ENCODE measurements at places on chromosomes 2 and 18. TPM values are rescaled to one million over a fixed set of nuclear protein-coding genes. Genes with fewer than 3 reads are reported as not detected.
A peak's percentile ranks its signal among the peaks of the same experiment; 100 is the strongest.

- no peak overlapping the region for H3K4me3 ChIP-seq
- H3K27ac ChIP-seq = no peak overlapping the region
- no peak for DNase-seq
- H3K27me3 ChIP-seq = no peaks in the 10 kb centered on the region
These were observed 410.5 kb downstream of the CDH19 start for GRCh38 chr18:66193394-66193793.

- H3K4me3 ChIP-seq = no peak overlapping the region
- H3K27me3 ChIP-seq = no peaks in the 10 kb centered on the region
- H3K4me1 ChIP-seq = peaks cover 14% of the 10 kb centered on the region
These were observed 32.8 kb upstream of the B3GNT7 start for GRCh38 chr2:231362555-231363184.

DNA sequence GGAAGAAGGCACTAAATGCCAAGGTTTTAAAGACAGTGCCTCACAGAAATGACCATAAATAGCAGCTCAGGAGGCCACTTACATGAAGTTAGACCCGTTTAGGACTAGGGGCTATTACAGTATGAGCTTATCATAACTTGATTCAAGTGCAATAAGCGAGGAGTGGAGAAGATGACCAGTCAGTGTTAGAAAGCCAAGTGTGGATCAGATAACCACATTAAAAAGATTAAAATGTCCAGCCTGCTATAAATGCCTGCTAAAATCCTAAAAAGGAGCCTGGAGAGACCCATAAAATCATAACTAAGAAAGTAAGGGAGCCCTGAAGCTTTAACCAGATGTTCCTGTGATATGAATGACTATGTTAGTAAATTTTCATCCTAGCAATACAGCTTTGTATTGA lies 117.5 kb upstream of the ZNF521 start:
- no peak for DNase-seq
- no peak overlapping the region for H3K27ac ChIP-seq
- H3K27me3 ChIP-seq = no peaks in the 10 kb centered on the region
- no peaks in the 10 kb centered on the region for H3K36me3 ChIP-seq
- peaks cover 32% of the 10 kb centered on the region for H3K4me1 ChIP-seq

DNA sequence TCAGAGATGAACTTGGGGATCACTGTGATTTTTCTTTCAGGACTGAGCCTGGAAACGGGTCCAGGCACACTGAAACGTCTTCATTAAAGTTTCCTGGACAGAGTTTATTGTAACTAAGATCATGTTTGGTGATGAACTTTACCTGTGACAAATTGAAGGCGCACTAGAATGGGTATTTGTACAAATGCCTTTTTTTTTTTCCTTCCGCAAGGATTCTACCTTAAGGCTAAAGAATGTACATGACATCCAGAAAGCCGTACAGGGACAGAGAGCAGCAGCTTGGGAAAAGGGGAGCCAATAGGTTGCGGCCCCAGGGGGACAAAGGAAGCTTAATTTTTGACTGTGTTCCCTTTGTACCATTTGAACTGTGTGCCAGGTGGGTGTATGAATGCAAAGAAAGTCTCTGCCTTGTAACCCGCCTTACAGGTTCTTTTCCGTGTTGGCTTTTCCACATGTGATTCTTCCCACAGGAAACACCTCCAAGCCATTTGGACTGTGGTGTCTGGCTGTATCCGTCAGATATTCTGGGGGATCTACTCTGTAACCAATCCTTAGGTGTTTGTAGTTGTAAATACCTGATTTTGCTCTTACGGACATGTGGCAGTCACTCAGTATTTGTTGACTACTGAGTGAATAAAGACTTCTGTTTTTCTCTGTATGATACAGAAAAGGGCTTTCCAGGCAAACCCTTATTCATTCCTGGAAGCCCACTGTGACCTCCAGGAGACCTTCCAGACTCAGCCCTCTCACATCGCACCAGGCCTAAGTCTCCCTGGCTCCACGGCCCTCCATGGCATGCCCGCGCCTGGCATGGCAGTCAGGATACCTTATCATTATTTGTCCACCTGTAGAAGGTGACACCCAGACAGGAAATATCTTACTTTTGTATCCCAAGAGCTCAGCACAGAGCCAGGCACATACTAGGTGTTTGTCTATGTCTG lies 1.1 kb downstream of the LRRFIP1 start:
- no peaks in the 10 kb centered on the region for H3K36me3 ChIP-seq
- H3K4me3 ChIP-seq = peak overlapping the region; percentile 80
- H3K4me1 ChIP-seq = peaks cover 84% of the 10 kb centered on the region
- H3K27ac ChIP-seq = peak overlapping the region; percentile 92

DNA sequence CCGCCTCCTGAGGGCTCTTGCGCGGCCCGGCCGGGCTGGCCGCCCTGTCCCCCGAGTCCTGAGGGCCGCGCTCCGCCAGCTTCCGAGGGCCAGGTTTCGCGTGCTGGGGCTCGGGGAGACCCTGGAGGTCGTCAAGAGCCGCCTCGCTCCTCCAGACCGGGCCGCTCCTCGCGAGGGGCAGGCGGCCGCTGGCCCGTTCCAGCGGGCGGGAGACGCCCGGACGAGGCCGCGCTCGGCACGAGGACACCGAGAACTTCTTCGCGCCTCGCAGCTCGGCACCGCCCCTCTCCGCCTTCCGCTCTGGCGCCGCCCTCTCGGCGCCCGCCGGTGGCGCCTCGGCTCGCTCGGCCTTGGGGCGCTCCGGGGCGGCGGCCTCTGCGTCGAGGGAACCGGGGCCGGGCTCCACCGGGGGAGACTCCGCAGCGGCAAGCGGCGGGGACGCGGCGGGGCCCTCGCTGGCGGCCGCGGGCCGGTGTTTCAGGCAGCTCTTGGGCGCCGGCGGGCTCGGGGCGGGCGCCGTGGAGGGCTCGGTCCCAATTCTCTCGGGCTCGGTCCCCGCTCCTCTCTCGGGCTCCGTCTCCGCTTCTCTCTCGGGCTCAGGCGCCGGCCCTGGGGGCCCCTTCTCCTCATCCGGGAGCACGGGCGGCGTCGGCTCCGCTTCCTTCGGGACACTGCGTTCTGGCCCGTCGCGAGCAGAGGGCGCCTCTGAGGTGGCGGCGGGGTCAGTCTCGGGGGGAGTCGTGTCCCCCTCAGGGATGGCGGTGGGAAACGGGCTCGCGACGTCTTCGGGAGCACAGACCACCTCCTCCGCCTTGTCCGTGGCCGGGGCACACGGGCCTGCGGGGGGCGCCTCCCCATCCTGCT lies 91.6 kb upstream of the MGAT4A start:
- H3K27me3 ChIP-seq = peaks cover 19% of the 10 kb centered on the region
- H3K27ac ChIP-seq = peak overlapping the region; percentile 95
- peak overlapping the region; percentile 70 for H3K4me3 ChIP-seq
- no peaks in the 10 kb centered on the region for H3K36me3 ChIP-seq

- H3K27me3 ChIP-seq = peaks cover 11% of the 10 kb centered on the region
- no peak for DNase-seq
- no peak overlapping the region for H3K27ac ChIP-seq
- H3K4me1 ChIP-seq = no peaks in the 10 kb centered on the region
These were observed 93.7 kb upstream of the DDX18 start for GRCh38 chr2:117720765-117721164.

DNA sequence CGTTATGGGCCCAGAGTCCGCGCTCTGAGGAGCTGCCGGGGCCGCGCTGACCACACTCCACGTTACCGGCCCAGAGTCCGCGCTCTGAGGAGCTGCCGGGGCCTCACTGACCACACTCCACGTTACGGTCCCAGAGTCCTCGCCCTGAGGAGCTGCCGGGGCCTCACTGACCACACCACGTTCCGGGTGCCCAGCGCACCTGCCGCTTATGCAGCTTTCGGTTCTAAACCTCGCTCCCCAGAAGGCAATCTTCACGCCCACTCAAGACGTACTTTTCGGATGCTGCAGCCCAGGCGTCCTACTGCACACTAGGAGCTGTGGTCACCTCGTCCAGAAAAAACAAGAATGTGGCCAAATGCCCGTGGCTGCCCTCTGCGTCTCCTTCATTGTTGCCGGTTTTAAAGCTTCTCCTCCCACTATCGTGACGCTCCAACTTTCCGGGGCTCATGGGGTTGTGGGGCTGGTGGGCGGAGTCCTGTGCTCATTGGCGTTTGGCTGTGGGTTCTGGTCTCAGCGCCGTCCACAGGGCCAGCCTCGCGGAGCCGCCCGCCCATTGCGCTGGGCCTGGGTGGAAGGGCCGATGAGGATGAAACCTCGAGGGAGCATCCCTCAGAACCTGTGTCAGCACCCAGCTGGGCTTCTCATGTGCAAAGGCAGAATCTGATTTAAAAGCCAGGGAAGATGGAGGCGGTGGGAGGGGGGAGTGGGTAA lies 11.9 kb downstream of the KCNG2 start:
- H3K36me3 ChIP-seq = no peaks in the 10 kb centered on the region
- no peak overlapping the region for H3K4me3 ChIP-seq
- peaks cover 46% of the 10 kb centered on the region for H3K27me3 ChIP-seq
- no peak for DNase-seq
- H3K27ac ChIP-seq = no peak overlapping the region
- no peaks in the 10 kb centered on the region for H3K4me1 ChIP-seq

GRCh38 chr2:38733300-38733971 lies 17.7 kb downstream of the SRSF7 start:
- no peak for DNase-seq
- H3K27ac ChIP-seq = no peak overlapping the region
- H3K4me3 ChIP-seq = no peak overlapping the region
- H3K36me3 ChIP-seq = peaks cover 55% of the 10 kb centered on the region
- H3K4me1 ChIP-seq = peaks cover 37% of the 10 kb centered on the region

DNA sequence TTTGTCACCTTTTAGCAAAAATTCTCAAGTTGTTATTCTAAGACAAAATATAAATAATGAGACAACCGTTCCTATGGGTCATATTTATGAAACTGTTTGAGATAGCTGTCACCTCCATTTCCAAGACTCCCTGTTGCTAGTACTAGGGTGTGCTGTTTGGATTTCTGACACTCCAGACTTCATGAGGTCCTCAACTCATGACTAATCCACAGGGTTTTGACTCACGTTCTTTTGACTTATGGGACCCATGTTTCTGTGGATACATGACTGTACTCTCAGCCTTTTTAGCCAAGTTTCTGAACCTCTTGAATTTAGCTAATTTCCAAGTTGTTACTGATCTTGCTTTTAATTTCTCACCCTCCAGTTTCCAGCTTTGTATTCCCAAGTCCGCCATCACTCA lies 178.7 kb upstream of the FAM98A start:
- no peaks in the 10 kb centered on the region for H3K4me1 ChIP-seq
- no peaks in the 10 kb centered on the region for H3K27me3 ChIP-seq
- H3K36me3 ChIP-seq = no peaks in the 10 kb centered on the region
- no peak overlapping the region for H3K4me3 ChIP-seq

DNA sequence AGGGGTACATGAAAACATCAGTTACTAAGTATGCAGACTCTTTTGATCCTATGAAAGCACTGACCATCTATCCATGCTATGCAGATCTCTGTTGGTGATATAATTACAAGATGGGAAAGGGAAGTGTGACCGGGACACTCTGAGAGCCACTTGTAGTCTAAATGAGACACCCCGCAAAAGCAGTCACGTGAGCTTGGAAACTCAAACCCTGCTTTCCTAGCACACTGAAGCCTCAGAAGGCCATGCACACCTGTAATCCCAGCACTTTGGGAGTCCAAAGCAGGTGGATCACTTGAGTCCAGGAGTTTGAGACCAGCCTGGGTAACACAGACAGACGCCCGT lies 137.5 kb downstream of the INO80D start:
- no peak overlapping the region for H3K4me3 ChIP-seq
- H3K27ac ChIP-seq = no peak overlapping the region

DNA sequence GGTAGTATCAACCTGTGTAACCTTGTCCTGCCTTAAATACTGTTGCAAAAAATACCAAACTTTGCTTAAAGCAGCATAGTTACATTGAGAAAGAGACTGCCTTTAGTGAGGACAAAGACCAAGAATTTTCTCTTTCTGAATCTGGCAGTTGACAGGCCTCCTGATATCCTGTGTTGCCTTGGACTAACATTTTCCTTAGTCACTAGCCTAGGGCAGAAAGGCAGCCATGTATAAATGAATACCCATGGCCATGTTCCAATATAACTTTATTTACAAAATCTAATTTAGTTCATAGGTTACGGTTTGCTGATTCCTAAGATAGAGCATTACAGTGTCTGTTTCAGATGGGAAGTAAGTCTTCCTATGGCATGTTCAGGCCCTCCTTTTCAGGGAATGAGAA lies 895.4 kb downstream of the CNTNAP5 start:
- no peaks in the 10 kb centered on the region for H3K27me3 ChIP-seq
- no peaks in the 10 kb centered on the region for H3K4me1 ChIP-seq
- H3K27ac ChIP-seq = no peak overlapping the region
- no peaks in the 10 kb centered on the region for H3K36me3 ChIP-seq

- no peaks in the 10 kb centered on the region for H3K27me3 ChIP-seq
- peaks cover 9% of the 10 kb centered on the region for H3K4me1 ChIP-seq
- H3K36me3 ChIP-seq = peaks cover 4% of the 10 kb centered on the region
These were observed 46.0 kb downstream of the ARHGEF33 start for GRCh38 chr2:38935568-38936172.

DNA sequence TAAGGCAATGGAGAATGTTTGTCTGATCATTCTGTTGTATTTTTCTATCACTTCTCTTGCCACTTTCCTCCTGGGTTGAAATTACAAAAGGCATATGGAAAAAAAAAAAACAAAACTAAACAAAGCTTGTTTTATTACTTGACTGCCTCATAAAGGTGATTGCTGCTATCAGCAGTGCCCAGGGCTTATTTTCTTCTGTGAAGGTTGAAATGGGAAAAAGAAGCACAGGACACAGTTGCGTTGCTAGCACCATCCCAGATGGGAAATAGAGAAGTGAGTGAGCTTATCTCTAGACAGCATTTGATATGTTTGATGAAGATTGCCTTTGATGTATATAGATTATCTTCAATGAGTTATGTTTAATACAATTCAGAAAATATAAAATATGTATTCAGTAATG lies 633.8 kb upstream of the ZNF804A start:
- no peak overlapping the region for H3K27ac ChIP-seq
- no peaks in the 10 kb centered on the region for H3K36me3 ChIP-seq
- H3K27me3 ChIP-seq = no peaks in the 10 kb centered on the region
- DNase-seq = no peak

GRCh38 chr2:74009577-74009976 lies 24.9 kb downstream of the TET3 start:
- DNase-seq = no peak
- H3K4me1 ChIP-seq = peaks cover 53% of the 10 kb centered on the region
- H3K36me3 ChIP-seq = no peaks in the 10 kb centered on the region
- no peak overlapping the region for H3K4me3 ChIP-seq
- no peak overlapping the region for H3K27ac ChIP-seq

GRCh38 chr2:160199683-160200389 lies at the start of gene ITGB6:
TSS of gene ITGB6 (minus strand) at chr2:160200272. CDS start at chr2:160200063, 209 bp downstream.
- H3K27ac ChIP-seq = no peak within 1 kb of the TSS
- H3K4me3 ChIP-seq = no peak within 1 kb of the TSS
- no peaks in the 10 kb centered on the region for H3K36me3 ChIP-seq
- no peak for DNase-seq
- H3K27me3 ChIP-seq = no peaks in the 10 kb centered on the region

The TXNDC2 gene
- not detected for total RNA-seq

The PARD3B gene
- total RNA-seq = 9.1 TPM

The CNGA3 gene
- not detected for total RNA-seq

The NAT8 gene
- not detected for total RNA-seq

The MYO5B gene
- 0.44 TPM for total RNA-seq

The MXD1 gene
- total RNA-seq = 3.5 TPM

The ABCG5 gene
- not detected for total RNA-seq

The ZBTB7C gene
- total RNA-seq = 2.7 TPM

The SLC23A3 gene
- 0.58 TPM for total RNA-seq

The CFAP221 gene
- total RNA-seq = 1.0 TPM

Data from left ventricle myocardium inferior (tissue), 1 donor.